Fibroblast of skin of right quadriceps (primary cell): ENCODE measurements at places on chromosomes 6 and 20.

DNA sequence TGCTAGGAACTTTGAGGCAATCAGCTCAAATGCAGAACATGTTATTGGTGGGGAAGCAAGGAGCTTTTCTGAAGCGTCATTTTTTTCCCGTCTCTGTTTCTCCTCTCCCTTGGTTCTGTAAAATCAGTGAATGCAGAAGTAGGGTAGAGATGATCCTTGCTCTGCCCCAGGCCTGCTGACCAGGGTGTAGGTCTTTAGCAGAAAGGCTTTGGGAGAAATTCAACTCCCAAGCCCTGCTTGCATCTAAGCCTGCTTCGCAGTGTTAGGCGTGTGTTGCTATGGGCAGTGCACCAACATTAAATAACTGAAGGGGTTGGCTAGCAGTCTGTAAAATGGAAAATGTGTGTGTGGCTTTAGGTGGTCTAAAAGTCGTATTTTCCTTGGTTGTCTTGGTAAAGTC lies 45.9 kb downstream of the SASH1 start:
- DNase-seq = no peak

DNA sequence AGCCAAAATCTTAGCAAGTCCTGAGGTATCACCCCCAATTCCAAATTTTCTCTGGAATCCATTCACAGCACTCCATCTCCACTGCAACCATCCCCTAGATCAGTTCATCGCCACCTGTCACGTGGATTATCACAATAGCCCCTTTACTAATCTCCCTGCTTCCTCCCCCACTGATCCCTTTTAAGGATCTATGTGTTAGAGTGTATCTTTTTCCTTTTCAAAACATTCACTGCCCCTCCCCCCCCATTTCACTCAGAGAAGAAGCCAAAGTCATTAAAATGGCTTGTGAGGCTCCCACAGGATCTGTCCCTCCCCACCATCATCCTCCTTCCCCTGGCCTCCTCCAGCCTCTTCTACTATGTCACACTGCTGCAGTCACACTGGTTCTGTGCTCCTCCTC lies 18.4 kb upstream of the SPAG4 start:
- DNase-seq = no peak

- DNase-seq = no peak
Measured at GRCh38 chr6:68167604-68168003, 467.5 kb upstream of the ADGRB3 start.

DNA sequence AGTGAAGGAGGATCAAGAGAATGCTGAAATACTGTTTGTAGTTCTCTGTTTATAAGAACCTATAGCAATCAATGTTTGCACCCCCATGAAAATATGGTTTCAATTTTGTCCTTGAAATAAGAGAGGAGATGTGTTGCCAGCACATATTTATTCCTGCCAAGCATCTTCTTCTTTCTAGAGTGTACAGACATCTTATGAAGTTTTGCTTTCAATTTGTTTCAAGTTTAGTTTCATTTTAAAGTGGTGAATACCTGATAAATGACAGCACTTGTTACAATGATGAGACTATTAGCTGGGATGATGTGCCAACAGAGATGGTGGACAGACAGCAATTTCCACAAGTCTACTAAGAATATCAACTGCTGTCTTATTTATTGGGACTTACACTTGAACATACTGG lies 39.2 kb upstream of the CENPW start:
- DNase-seq = no peak

DNA sequence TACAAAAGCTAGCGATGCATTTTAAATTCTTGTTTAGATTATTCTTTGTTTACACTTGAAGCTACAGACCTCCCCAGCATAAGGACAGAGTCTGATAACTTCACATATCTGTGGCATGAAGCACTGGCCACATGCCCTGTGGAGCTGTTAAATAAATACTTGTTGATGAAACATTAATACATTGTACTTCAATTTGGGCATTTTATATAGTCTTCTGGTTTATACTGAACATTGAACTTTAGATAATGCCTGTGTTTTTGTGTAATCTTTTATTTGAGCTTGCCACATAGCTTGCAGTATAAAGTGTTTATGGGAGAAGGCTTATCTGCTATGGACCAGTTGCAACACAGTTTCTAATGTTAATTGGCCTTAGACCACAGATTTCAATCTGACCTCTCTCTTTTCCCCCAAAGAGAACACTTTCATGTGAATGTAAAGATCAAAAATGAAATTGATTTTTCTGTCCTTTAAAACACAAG lies 48.2 kb downstream of the FRK start:
- peak; percentile 7 for DNase-seq

GRCh38 chr6:153595903-153596302 lies 443.1 kb upstream of the OPRM1 start:
- DNase-seq = peak; percentile 17

DNA sequence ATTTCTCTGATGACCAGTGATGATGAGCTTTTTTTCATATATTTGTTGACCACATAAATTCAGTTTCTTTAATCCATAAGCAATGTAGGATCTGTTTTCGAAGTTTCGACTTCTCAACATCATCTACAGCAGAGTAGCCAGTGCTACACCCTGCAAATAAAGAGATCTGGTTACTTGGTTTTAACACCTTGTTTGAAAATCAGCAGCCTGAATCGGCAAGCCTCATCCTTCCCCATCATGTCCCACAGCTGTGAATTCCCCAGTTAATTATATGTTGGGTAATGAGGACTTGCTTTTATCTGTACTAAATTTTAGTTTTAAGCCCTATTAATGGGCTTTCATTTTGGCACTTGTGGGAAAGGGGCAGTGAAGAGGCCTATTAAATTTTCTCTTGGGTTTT lies 80.6 kb downstream of the BMP2 start:
- DNase-seq = no peak

- DNase-seq = peak; percentile 62
Measured at GRCh38 chr20:40896814-40897700, 131.6 kb upstream of the TOP1 start.

DNA sequence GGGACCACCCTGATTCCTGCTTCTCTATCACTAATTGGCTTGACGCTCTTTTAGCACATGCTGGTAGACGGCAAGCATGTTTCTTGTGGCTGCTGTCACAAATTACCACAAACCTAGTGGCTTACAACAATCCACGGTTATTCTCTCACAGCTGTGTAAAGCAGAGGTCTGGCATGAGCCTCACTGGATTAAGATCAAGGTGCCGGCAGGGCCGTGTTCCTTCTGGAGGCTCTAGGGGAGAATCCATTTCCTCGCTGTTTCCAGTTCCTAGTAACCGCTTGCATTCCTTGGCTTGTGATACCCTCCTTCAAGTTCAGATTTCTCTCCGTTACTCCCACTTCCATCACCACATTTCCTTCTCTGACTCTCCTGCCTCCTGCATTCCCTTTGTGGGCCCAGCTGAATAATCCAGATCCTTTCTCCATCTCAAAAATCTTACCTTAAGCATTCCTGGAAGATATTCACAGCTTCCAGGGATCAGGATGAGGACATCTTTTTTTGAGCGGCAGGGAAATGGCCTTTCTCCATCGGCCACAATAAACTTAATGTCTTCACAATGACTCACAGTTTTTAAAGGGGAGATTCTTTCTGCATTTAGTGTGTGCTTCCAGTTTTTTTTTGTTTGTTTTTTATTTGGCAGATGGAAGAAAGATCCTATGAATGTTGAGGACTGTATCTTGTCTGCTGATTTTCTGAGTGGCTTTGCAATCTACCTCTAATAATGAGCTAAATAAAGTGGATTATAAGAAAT lies 39.9 kb downstream of the BMP6 start:
- DNase-seq = peak; percentile 32

DNA sequence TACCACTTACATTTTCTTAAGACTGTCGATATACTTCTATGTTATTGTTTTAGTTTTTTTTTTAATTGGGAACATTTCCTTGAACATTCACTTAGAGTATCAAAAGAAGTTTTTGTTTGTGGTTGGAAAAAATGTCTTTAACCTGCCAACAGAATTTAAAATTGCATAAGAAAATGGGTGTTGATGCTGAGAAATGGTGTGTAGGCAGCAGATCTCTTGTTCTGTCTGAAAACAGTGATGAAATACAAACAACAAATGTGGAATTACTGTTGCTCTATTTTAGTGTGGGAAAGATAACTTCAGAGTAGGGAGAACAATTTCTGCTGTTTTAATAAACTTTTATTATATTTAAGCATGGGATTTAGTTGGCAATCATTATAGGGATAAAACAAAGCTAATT lies 293.5 kb downstream of the CDKAL1 start:
- DNase-seq = peak; percentile 61

- DNase-seq = no peak
Measured at GRCh38 chr6:35668096-35668495, 20.6 kb downstream of the FKBP5 start.

GRCh38 chr6:22313796-22314195 lies 17.0 kb upstream of the PRL start:
- DNase-seq = no peak

- peak; percentile 24 for DNase-seq
Measured at GRCh38 chr20:8151372-8151771, 19.3 kb downstream of the PLCB1 start.

GRCh38 chr20:53202777-53203176 lies 230.6 kb downstream of the TSHZ2 start:
- DNase-seq = peak; percentile 27

DNA sequence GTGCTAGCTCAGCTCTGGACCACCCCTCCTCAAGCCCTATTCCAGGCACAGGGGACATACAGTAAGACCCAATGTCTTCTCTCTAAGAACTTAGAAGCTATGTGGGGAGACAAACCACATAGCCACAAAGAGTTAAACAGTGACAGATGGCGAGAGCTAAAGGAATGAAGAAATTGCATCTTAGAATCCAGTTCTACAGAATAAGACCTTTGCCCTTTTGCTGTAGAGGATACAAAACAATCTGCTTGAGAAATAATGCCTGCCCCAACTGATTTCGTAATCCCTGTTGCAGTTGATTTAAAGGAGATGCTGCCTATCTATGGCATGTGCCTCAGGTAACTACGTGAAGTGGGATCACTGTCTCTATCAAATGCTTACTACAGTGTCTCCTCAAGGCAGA lies 31.2 kb downstream of the TNFRSF21 start:
- peak; percentile 34 for DNase-seq

- DNase-seq = no peak
Measured at GRCh38 chr6:12893036-12893435, 176.5 kb downstream of the PHACTR1 start.

DNA sequence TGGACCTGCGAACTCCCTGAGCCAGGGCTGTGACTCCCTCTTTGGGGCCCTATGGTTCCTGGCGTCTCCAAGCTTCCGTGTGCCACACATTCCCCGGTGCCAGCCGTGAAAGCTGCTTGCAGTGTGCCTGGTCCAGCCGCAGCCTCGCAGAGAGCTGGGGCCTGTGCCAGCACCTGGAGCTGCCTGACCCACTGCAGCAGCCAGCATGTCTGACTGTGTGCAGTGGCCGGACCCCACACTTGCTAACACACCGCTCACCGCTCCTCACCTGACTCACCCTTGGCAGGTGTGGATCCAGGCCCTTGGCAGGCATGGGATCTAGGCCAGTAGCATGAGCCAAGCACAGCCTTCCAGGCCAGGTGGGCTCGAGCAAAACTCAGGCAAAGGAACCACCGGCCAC lies 227.5 kb downstream of the OTOR start:
- no peak for DNase-seq

DNA sequence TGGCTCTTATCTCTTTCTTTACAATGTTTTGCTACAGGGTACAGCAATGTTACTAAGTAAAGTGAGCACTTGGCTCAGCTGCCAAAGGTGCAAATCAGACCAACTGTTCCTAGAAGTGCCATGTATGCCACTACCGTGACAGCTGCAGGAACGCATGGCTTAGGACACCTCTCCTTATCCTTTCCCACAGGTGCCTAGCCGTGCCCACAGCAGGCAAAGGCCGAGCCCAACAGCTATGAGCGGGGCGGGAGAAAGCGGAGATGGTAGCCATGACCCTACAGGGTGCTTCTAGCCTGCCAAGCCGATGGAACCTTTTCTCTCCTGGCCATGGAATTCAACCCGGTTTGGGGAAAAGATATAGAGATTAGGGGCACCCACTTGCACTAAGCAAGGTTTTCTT lies 97.1 kb downstream of the FAXC start:
- DNase-seq = no peak

- no peak for DNase-seq
Measured at GRCh38 chr6:85127168-85127498, 322.8 kb upstream of the NT5E start.

DNA sequence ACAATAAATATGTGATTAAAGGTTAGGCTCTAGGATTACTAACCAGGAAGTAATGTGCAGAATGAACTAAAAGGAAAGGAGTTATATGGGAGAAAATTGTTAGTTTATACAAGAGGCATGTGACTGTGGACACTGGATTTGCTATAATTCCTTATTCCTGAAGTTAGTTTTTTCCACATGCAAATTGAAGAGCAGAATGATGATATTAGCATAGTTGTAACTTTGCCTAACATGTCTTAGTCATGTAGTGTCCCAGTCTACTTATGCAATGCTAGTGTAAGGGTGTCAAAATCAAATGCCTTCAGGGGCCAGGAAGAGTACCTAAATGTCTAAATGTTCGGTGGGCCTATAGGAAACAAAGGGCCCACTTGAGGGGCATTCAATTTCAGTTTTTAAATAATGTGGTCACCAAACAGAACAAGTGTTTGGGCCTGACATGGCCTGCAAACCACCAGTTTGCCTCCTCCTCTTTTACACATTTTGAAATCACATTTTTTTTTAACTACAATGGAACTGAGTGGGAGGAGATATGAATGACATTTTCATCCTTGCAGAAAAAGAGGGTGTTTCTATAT lies 28.0 kb upstream of the CEP85L start:
- peak; percentile 25 for DNase-seq

GRCh38 chr6:166785131-166785530 lies 158.1 kb upstream of the RPS6KA2 start:
- no peak for DNase-seq

- DNase-seq = no peak
Measured at GRCh38 chr20:25281541-25281991, 33.7 kb downstream of the PYGB start.

DNA sequence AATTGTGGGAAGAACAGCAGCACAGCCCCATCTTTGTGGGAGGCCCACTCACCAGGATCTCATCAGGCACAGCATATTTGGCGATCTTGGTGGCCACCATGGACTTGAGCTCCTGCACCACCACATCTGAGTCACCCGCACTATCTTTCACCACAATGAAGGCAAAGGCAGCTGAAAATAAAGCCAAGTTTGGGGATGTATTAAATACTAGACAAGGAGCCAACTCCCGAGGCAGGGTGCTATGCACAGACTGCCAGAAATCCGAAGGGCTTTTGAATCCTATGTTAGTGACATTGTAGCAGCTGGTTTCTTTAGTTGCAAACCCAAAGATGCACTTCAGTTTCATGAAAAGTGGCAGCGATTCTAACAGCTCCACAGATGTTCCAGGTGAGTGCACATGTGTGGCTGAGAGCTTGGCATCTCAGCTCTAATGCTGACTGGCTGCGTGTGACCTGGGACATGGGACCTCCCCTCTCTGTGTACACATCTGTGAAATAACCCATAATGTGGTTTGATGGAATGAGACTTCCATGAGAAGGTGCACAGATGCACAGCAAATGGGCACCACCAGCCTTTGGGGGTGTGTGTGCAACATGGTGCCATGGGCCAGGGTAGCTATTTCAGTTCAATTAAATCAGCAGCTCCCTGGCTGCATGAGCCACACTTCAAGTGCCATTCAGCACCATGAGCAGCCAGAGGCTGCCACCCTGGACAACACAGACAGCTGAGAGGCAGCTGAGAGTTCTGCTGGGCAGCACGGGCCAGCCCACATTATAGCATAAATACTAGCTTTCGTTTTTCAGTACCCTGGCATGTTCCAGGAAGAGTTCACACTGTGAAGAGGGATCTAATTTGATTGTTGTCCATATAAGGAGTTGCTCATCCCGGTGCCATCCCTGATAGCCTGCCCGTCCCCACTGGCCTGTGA lies 16.9 kb upstream of the APMAP start:
- DNase-seq = peak; percentile 21
